ENCODE measurements at places on chromosomes 1 and 21.

DNA sequence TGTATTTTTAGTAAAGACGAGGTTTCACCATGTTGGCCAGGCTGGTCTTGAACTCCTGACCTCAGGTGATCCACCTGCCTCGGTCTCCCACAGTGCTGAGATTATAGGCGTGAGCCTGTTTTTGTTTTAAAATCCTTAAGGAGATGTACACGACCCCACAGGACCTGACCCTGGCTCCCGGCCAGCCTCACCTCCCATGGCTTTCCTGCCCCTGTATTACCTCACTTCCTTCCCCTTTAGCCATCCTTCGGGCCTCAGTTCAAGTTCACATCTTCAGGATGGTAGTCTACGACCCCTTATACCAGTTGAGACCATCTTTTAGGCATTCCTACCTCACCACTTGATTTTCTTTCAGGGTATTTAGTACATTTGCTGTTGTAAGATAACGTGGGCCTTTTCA lies 36.3 kb downstream of the TCP10L start:
- no peak for DNase-seq

DNA sequence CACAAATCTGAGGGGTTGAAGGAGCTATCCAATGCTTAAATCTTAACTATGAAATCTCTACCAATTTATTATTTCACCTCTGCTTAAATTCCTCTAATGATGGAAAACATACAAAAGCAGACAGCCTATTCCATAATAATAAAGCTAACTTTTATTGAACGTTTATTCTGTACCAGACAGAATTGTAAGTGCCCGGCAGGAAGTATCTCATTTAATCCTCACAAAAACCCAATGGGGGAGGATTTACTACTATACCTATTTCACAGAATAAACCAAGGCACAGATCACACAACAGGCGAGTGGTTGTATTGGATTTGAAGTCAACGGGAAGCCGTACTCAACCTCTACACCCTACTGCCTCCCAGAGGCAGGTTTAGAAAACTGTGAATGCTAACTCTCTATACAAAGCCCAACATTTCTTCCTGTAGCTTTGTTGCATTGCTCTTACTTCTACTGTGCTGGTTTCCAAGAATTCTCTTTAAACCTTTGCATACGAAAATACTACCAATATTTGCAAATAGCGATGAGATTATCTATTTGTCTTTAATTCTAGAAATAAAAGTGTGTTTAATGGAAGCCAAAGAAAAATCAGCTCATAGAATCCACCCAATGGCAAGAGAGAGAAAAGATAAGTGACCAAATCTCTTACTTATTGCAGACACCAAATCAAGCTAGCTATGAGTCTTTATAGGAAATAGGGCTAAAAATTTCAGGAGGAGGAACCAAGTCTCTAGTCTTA lies 33.5 kb upstream of the C1orf53 start:
- DNase-seq, result peak; percentile 14

DNA sequence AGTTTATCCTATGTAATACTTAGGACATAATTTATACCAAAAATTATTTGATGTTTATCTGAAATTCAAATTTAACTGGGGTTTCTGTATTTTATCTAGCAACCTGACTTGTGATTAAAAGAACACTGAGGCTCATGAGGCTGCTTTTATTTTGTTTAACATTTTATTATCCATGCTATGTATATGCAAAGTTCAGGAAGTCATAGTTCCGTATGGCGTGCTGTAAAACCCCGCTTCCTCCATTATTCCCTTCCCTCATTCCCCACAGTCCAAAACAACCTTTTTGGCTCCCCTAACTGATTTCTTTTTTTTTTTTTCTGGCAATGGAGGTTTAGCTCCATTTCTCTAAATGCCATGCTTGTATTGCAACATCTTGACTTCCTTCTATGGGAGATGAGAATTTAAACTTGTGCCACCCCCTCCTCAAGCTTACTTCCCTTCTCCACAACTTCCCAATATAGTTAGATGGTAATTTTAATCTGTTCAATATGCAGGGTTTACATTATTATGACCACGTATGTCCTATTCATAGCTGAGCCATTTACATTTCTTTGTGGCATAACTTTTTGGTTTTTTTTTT lies 138.0 kb upstream of the DNAH14 start:
- no peak for DNase-seq

GRCh38 chr1:246169019-246169418 lies 338.1 kb downstream of the SMYD3 start:
- DNase-seq, result no peak

GRCh38 chr1:18325136-18325535 lies 155.6 kb upstream of the KLHDC7A start:
- DNase-seq, result no peak

GRCh38 chr1:69657971-69658370 lies 90.2 kb downstream of the LRRC7 start:
- no peak for DNase-seq

GRCh38 chr1:28680151-28680550 lies 11.6 kb downstream of the GMEB1 start:
- no peak for DNase-seq

GRCh38 chr1:111199881-111200801 lies at the start of gene DENND2D:
DENND2D (minus strand) TSS chr1:111200646; CDS start chr1:111200459, 187 bp downstream.
- DNase-seq, result peak; percentile 31

DNA sequence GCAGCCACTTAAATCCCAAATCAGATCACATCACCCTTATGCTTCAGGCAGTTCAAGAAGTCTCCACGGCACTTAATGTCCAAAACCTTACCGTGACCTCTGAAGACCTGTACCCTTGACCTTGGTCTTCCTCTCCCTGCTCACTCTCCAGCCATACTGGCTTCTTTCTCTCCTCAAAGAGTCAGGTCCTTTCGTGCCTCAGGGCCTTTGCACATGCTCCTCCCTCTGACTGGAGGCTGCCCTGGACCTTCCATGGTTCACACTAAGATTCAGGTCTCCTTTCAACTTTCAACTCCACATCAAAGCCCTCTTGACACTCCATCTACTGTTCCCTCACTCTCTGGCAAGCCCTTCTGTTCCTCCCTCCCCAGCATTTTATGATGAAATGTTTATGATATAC lies 289.9 kb upstream of the VAMP3 start:
- DNase-seq, result no peak

DNA sequence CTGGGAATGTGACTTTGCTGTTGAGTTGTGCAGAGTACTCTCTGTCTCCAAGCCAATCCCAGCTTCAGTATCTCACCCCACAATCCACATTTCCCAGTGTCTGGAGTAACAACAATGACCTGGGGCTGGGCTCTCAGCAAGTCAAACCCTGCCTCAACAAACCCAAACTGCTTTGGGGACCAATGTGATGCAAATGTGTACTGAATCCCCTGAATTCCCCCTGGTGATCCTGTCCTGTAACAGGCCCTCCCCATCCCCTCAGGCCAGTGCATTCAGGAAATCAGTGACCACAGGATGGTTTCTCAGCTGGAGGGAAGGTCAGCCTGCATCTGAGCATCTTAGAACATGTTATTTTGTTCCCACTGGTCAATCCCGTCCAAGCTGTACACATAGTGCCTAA lies 36.7 kb upstream of the HAO2 start:
- DNase-seq, result no peak

- no peak for DNase-seq
These were observed 37.6 kb upstream of the GALNT2 start for GRCh38 chr1:230029244-230029941.

GRCh38 chr1:195577748-195578147 lies 1030.5 kb downstream of the KCNT2 start:
- no peak for DNase-seq

- DNase-seq, result no peak
These were observed 58.4 kb upstream of the ADAM30 start for GRCh38 chr1:119954476-119955422.

- DNase-seq, result no peak
These were observed 79.2 kb downstream of the NRDC start for GRCh38 chr1:51799372-51799771.

DNA sequence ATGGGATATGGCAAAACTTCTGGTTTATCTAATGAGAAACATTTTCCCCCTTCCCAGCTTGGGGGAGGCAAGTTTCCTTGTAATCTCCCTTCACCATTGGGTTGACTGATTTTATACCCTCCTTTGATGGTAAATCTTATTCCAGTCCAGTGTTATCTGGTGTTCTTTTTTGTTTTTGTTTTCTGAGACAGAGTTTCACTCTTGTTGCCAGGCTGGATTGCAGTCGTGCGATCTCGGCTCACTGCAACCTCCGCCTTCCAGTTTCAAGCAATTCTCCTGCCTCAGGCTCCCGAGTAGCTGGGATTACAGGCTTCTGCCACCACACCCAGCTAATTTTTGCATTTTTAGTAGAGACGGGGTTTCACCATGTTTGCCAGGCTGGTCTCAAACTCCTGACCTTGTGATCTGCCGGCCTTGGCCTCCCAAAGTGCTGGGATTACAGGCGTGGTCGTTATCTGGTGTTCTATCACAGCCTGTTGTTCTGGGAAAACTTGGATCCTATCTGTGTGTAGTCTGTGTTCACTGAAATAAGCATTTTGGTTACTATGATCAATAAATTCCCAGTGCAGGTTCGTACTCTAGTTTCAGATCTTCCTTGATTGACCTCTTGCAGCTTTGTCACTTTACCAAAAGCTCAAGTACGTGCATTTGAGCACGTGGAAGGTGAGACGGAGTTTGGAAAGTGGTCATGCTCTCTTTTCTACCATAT lies 281.1 kb downstream of the NCAM2 start:
- no peak for DNase-seq

DNA sequence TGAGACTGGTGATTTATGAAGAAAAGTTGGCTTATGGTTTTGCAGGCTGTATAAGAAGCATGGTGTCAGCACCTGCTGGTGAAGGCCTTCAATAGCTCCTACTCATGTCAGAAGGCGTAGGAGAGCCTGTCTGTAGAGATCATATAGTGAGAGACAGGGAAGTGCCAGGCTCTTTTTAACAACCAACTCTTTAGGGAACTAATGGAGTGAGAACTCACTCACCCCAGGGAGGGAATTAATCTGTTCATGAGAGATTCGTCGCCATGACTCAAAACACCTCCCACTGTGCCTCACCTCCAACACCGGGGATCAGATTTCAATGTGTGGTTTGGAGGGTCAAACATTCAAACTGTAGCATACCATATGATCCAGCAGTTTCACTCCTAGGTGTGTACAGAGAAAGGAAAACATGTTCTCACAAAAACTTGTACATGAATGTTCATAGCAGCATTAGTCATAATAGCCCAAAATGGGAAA lies 72.6 kb downstream of the TTC3 start:
- no peak for DNase-seq

DNA sequence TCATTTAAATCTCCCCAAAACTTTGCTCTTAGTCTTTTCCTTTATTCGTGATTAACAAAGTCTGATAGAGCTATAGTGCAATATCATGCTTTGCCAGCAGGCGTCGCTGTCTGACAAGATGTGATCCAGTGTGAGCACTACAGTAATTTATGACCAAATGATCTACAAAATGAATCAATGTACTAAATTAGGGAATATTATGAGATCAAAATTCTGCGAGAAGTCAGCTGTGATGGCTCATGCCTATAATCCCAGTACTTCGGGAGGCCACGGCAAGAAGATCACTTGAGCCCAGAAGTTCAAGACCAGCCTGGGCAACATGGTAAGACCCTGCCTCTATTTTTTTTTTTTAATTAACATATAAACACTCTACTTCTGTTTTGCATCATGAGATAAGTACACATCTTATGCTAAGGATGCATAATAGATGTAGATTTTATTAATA lies 3.6 kb upstream of the SPSB1 start:
- DNase-seq, result peak; percentile 76

GRCh38 chr1:186404454-186405051 lies 28.9 kb downstream of the ODR4 start:
- DNase-seq, result no peak

GRCh38 chr1:62912028-62912638 lies 128.2 kb downstream of the ATG4C start:
- DNase-seq, result no peak

DNA sequence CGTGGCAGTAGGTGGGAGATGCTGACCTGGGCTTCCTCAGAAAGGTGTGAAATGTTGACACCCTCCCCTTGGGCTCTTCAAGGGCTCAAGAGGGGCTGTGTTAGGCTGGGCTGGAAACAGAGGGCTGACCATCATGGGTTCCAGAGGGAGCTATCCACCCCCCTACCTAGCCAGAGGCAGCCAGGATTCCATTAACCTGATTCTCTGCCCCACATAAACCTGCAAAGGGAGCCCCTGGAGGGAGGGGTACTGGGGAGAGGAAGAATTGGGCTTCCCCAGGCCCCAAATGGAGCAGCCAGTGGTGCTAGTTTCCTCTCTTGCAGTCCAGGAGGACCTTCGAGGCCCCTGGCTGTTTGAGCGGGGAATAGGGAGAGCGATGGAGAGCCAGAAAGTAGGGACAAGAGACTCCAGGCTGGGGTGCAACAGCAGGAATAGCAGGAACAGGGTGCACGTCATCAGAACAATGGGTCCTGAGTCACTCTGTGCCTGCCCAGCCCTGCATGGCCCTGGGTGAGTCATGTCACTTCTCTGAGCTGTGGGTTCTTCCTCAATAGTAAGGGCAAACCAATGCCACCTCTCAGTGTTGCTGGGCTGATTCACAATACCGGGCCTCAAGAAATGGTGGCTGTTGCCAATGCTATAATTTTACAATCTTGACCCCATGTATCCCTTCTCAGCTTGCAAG lies 121.2 kb downstream of the EPHB2 start:
- no peak for DNase-seq

DNA sequence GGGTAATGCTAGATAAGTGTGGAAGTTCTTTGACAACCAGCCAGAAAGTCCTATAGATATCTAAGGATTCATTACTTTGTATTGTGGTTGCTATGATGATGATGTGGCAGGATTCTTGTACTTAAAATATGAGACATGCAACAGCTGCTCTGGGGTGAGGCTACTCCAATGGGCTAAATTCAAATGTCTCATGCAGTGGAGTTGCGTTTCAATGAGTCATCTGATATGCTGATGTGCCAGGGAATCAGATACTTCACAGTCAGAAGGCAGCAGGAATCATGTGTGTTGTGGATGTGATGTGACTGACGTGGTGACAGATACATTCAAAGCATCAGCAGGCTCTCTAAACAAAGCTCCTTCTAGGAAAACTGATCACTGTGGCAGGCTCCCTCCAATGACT lies 66.5 kb downstream of the TSEN15 start:
- DNase-seq, result no peak

GRCh38 chr1:18954270-18955071 lies 2.0 kb downstream of the IFFO2 start:
- DNase-seq, result no peak

DNA sequence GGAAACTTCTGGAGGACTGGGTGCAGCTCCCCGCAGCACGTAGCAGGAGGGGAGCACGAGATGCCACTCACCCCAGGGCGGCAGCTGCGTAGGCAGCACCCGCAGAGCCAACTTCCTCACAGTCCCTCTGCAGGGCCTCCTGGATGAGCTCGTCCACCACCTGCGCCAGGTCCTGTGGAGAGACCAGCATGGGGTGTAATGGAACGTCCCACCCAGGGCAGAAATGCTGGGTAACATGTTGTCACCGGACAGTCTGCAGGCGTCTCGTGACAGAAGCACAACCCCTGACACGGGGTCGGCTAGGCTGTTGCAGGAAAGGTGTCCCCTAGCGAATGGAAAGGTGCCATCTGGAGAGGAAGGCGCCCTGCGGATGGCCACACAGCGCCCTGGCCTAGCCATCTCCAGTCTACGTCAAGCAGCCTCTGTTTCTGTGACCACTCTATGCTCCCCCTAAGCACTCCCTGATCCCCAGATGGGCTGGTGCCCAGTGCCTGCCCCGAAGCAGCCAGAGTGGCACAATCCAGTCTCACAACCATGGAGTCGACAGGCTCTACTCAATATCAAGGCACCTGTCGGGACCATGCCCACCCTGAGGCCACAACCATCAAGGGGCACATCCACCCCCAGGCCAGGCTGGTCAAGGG lies 21.2 kb downstream of the MCM3AP start:
- DNase-seq, result no peak

Data from T follicular helper cell (primary cell).